Frontal cortex (tissue), 4 donors: ENCODE measurements at places on chromosomes 12 and 14. TPM values are rescaled to one million over a fixed set of nuclear protein-coding genes. Genes with fewer than 3 reads are reported as not detected.

The HSP90B1 gene
- 194 TPM for total RNA-seq

The SLC48A1 gene
- total RNA-seq: 8.6 TPM

DNA sequence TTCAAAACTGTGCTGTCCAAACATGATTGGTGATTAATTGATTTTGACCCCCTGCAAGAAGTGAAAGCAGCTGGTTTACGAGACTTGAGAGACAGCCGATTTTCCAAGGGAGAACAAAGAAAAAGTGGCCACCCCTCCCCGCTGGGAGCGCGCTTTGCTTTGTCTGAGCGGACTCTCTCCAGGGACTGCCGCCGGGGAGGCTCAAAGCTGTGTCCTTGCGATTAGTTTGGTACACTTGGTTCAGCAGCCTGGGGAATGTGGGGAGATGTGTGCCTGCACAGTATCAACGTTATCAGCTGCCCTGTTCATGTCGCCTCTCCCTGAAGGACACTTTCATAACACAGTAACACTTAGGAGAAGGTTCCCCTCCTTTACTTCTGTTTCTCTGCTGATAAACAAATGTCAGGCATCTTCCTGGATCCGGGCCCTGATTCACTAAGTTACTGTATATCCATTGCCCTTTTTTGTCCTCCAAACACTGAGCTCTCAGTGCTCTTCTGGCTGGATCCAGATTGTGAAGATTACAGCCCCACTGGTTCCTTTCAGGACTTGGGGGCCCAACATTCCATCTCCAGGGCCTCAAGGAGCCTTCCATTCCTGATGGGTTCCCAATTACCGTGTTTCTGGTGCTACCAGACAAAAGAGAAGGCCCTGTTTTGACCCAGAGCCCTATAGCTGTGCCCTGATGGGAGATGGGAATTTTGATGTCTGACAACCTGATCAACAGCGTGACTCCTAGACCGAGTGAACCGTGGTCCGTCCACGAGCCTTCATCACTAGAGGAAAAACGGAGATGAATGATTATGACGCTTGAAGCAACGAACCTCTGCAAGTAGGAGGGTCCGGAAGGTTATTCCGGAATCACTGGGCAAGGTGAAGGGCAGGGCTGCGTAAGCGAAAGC lies 31.7 kb upstream of the TUBA1C start:
- no peak for DNase-seq

- no peak for DNase-seq
Observed at GRCh38 chr14:58725871-58726270, 88.1 kb downstream of the DACT1 start.

The CSRNP2 gene
- 69.3 TPM for total RNA-seq
